ENCODE measurements at places on chromosomes 13 and 19.

DNA sequence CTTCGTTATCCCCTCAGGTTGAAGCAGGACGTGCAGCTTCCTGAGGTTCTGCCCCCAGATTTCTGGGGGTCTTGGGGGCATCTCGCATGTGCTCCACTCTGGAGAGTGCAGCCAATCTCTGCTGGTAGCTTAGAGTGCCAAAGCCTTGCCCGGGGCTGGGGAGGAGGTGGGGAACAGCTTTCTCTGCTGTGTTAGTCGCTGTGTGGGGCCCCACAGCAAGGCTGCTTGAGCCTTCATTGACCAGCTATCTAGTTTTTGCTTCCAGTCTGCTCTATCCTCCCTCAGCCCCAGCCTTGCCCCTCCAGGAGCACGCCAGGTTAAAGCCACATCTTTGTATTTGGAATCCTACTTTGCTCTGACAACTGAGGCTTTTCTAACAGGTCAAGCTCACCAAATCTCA, 32.0 kb upstream of the MEDAG start:
- no peak for DNase-seq

- DNase-seq, result no peak
Observed at GRCh38 chr13:27038323-27038722, 133.3 kb downstream of the USP12 start.

- DNase-seq, result no peak
Observed at GRCh38 chr13:88862095-88862620, 1191.0 kb downstream of the SLITRK5 start.

DNA sequence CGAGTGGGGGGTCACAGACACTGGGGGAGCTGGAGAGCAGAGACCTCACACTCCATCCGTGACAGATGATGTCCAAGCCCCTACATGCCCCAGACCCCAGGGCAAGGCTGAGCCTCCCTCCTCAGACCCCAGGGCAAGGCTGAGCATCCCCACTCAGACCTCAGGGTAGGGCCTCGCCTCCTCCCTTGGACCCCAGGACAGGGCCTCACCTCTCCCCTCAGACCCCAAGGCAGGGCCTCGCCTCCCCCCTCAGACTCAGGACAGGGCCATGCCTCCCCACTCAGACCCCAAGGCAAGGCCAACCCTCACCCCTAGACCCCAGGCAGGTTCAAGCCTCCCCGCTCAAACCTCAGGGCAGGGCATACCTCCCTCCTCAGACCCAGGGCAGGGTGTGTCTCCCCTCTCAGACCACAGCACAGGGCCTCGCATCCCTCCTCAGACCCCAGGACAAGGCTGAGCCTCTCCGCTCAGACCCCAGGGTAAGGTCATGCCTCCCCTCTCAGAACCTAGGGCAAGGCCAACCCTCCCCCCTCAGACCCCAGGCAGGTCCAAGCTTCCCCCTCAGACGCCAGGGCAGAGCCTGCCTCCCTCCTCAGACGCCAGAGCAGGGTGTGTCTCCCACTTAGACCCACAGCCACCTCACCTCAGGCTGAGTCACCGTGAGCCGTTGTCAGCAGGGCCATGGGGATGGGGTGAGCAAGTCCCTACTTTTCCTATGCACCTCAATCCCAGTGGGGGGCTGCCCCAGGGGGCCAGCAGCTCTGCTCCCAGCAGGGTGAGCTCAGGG, 1.7 kb upstream of the S1PR4 start:
- no peak for DNase-seq

DNA sequence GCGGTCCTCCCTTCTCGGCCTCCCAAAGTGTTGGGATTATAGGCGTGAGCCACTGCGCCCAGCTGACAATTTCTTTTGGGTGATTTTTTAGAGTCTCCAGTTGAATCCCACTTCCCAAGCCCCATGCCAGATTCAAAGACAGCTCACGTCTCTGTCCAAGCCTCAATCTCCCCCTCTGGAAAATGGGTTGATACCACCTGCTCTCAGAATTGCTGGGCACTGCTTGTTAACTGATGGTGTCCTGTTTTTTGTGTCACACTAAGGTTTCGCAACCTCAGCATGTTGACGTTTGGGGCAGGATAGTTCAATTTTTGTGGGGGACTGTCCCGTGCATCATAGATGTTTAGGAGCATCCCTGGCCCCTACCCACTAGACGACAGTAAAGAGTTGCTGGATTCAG, 14.2 kb upstream of the UPF1 start:
- no peak for DNase-seq

GRCh38 chr13:71860547-71861138, 6.4 kb downstream of the DACH1 start:
- DNase-seq, result no peak

GRCh38 chr13:107067381-107067780, 499.4 kb upstream of the ARGLU1 start:
- no peak for DNase-seq

GRCh38 chr19:9953802-9954542, 17.7 kb upstream of the OLFM2 start:
- no peak for DNase-seq

- no peak for DNase-seq
Observed at GRCh38 chr19:42246922-42247639, 4.7 kb upstream of the GSK3A start.

- no peak for DNase-seq
Observed at GRCh38 chr13:109990296-109990695, 203.9 kb upstream of the IRS2 start.
